ENCODE measurements at places on chromosomes 16 and 17.
A peak's percentile ranks its signal among the peaks of the same experiment; 100 is the strongest.

- no peak for DNase-seq
Observed at GRCh38 chr17:8691931-8692330, 52.7 kb downstream of the CCDC42 start.

DNA sequence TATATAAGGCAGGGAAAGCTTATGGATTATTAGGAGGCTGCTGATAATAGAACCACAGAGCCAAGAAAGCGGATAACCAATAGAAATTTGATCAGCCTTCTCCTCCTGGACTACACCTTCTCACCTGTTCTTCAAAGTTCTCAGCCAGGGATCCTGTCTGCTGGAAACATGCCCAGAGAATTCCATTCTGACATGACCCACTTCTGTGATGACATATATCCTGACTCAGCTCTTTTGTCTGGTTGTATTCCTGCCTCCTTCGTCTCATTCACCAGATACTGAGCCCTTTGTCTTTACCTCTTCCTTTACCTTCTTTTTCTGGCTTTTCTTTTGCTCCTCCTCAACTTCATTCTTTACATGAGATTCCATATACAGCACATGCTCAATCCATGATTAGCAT lies 576.1 kb downstream of the CDH11 start:
- DNase-seq = no peak

DNA sequence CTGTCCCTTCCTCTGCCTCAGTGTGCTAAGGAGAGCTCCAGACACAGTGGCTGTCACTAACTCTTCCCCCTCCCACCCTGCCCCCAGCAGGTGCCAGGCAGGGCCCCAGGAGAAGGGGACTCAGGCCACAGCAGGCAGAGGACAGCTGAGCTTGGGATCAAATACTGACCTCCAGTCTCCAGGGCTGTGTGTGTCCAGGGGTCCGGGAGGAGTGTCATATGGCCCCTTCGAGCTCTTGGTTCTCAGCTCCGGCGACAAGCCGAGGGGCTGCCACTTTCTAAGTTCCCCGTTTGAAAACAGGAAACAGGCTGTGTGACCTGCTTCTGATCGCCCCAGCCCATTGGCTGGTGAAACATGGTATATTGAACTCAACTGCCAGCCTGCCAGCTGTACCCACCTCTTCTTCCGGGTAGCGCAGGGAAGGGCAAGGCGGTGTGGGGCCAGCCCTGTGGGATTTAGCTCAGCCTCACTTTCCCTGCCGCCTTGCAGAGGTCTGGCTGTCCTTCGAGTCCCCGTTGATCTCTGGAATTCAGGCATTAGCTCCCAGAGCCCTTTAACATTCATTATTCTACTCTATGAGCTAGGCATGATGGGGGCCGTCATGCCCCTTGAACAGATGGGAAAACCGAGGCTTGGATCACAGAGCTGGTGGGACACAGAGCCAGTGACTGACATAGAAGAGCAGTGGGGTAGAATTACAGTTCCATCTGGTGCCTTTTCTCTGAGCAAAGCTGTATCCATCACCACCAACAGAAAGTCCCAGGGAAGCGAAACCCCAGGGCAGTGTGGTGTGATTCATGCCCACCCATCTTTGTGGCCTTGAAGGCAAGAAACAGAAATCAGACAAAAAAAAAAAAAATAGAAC lies at the start of gene SNX20:
TSS of gene SNX20 (minus strand) at position 292 of the 865 bp plus-strand sequence. CDS start 3,786 bp downstream, outside the sequence.
- peak; percentile 62 for DNase-seq

- DNase-seq = peak; percentile 52
Observed at GRCh38 chr17:12789075-12789480, 220 bp upstream of the ARHGAP44 start.

GRCh38 chr17:42422958-42423712 lies at the start of gene CAVIN1:
TSS of gene CAVIN1 (minus strand) at chr17:42423256. CDS start at chr17:42423097, 159 bp downstream.
- DNase-seq = peak; percentile 54
